ENCODE measurements at places on chromosomes 6 and 20.

DNA sequence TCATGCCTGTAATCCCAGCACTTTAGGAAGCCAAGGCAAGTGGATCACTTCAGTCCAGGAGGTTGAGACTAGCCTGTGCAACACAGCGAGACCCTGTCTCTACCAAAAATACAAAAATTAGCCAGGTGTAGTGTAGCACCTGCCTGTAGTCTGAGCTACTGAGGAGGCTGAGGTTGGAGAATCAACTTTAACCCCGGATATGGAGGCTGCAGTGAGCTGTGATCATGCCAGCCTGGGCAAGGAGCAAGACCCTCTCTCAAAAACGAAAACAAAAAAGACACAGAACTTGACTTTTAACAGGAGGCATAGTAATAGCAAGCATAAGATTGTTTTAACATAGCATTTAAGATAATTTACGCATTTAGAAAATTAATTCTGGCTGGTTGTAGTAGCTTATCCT, 32.5 kb downstream of the MYB start:
- DNase-seq = no peak

GRCh38 chr6:43778131-43778855, 8.3 kb downstream of the VEGFA start:
- DNase-seq = no peak

DNA sequence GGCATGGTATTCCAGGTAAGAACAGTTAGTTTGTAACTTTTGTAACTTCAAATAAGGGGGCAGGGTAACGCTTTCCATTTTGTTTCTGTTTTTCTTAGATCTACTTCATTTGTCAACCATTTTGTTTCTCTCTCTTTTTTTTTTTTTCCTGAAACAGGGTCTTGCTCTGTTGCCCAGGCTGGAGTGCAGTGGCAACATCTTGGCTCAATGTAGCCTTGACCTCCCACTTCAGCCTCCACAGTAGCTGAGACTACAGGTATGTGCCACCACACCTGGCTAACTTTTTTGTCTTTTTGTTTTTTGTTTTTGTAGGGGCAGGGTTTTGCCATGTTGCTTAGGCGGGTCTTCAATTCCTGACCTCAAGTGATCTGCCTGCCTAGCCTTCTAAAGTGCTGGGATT, 32.1 kb upstream of the NHSL1 start:
- no peak for DNase-seq

- DNase-seq = no peak
These were observed 1.9 kb upstream of the PAQR8 start for GRCh38 chr6:52360028-52360427.

GRCh38 chr6:144785056-144785455, 499.9 kb downstream of the UTRN start:
- no peak for DNase-seq

DNA sequence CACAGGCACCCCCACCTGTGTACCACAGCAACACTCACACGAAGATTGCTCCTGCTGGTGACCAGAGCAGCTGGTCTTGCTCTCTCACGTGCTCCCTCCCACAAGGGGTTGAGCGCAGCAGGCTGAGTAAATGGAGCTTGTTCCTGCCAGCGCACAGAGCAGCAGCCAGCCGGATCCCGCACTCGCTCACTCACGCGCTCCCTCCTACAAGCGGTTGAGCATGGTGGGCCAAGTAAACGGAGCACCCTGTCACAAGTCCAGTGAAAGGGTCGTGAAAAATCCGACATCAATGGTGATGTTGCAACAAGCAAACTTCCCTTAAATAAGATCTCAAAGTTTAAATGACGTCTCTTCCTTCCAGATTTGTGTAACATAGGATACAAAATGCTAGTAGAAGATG, 313.7 kb downstream of the FOXC1 start:
- no peak for DNase-seq
